Renal pelvis (tissue), 12 donors: ENCODE measurements at places on chromosomes 12 and 14. TPM values are rescaled to one million over a fixed set of nuclear protein-coding genes. Genes with fewer than 3 reads are reported as not detected.

The OR8S1 gene
- polyA plus RNA-seq, result not detected

The ARHGAP9 gene
- 3.4 TPM for polyA plus RNA-seq

The KERA gene
- not detected for polyA plus RNA-seq

The TSFM gene
- 38.7 TPM for polyA plus RNA-seq

The HOTAIR gene
- 1.6 TPM for polyA plus RNA-seq

The CISTR gene
- not detected for polyA plus RNA-seq

The SLCO1B1 gene
- polyA plus RNA-seq, result not detected

The KRT3 gene
- not detected for polyA plus RNA-seq

The AICDA gene
- 0.65 TPM for polyA plus RNA-seq

The PTCSC3 gene
- 0.31 TPM for polyA plus RNA-seq

The RFLNA gene
- 5.4 TPM for polyA plus RNA-seq

The CDH24 gene
- 38.2 TPM for polyA plus RNA-seq

The GALC gene
- 46.3 TPM for polyA plus RNA-seq

The CFAP251 gene
- polyA plus RNA-seq, result 16.1 TPM

The PEBP1 gene
- 348 TPM for polyA plus RNA-seq

The MYO1H gene
- polyA plus RNA-seq, result 1.5 TPM

The DTX1 gene
- 14.5 TPM for polyA plus RNA-seq

The RNU6-7 gene
- not detected for polyA plus RNA-seq

The PROX2 gene
- polyA plus RNA-seq, result 3.3 TPM

The POLE2 gene
- 23.4 TPM for polyA plus RNA-seq

The FITM1 gene
- polyA plus RNA-seq, result 1.5 TPM

The RPGRIP1 gene
- polyA plus RNA-seq, result 0.64 TPM

The C14orf39 gene
- 0.36 TPM for polyA plus RNA-seq

The MUCL1 gene
- not detected for polyA plus RNA-seq

The CLMN gene
- polyA plus RNA-seq, result 18.2 TPM

The OR4E2 gene
- not detected for polyA plus RNA-seq

The MANSC4 gene
- polyA plus RNA-seq, result 0.89 TPM

The COX6A1 gene
- polyA plus RNA-seq, result 370 TPM

The CIROP gene
- polyA plus RNA-seq, result 0.18 TPM

The PFDN5 gene
- 671 TPM for polyA plus RNA-seq

The GDF3 gene
- 0.49 TPM for polyA plus RNA-seq

The TPPP2 gene
- 3.1 TPM for polyA plus RNA-seq

The JPH4 gene
- 9.1 TPM for polyA plus RNA-seq

The TWF1 gene
- polyA plus RNA-seq, result 70.0 TPM

The NFATC4 gene
- polyA plus RNA-seq, result 84.6 TPM

The PRH2 gene
- polyA plus RNA-seq, result 0.40 TPM

The FGF6 gene
- polyA plus RNA-seq, result not detected

The CHST11 gene
- polyA plus RNA-seq, result 8.1 TPM

The MYH7 gene
- polyA plus RNA-seq, result 0.56 TPM
